SK-N-SH treated with all-trans-retinoic acid at 6 μM for 48 hours (cell line): ENCODE measurements at places on chromosomes 13 and 19.

- ATAC-seq = no peak
Measured at GRCh38 chr19:28494461-28494860, 718.5 kb downstream of the UQCRFS1 start.

DNA sequence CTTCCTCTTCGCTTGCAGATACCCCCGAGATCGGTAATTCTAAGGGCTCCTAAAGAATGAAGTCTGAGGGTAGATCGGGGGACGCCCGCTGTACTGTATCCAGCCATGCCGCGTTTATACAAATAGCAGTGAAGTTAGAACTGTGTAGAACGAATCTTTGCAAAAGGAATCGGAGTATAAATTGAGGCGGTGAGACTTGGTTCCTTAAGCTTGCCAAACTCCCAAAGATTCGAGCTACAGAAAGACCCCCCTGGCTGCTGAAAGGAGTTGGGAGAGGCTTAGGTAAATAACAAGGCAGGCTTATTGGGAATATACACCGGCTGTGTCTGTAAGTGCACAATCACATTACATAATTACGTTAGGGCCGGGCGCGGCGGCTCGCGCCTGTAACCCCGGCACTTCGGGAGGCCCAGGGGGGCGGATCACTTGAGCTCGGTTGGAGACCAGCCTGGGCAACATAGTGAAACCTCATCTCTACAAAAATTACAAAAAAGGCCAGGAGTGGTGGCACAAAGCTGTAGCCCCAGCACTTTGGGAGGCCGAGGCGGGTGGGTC, 12.2 kb downstream of the TMEM160 start:
- peak; percentile 80 for ATAC-seq

DNA sequence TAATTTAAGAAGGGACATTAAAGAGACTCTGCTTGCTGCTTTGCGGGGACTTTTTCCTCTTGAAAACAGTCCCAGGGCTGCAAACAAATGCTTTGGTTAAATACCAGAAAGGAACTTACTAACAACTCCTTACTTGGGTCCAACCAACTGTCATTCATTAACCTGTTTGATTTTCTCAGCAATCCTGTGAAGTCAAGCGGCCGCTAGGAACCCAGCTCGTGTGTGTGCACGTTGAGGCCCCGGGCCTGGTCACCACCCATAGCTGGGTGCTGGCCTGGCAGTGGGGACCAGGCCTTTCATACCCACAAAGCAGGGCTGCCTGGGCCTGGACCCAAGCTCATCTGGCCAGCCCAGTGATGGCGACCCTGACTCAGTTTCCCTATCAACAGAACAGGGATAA, 50.7 kb downstream of the C1QTNF9 start:
- ATAC-seq = no peak

GRCh38 chr13:27298849-27299248, 28.2 kb downstream of the RASL11A start:
- no peak for ATAC-seq

DNA sequence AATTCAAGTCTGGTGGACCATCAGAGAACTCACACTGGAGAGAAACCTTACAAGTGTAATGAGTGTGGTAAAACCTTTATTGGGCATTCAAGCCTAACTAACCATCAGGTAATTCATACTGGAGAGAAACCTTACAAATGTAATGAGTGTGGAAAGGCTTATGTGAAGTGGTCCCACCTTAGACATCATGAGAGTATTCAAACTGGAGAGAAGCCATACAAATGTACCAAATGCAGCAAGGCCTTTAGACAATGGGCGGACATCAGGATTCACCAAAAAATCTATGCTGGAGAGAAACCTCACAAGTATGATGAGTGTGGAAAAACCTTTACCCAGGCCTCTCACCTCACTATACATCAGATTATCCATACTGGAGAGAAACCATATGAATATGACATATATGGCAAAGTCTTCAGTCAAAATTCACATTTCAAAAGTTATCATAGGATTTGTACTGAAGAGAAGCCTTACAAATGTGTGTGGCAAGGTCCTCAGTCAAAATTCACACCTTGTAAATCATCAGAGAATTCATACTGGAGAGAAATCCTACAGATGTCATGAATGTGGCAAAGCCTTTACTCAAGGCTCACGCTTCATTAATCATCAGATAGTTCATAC, 19.7 kb upstream of the ZNF665 start:
- no peak for ATAC-seq

DNA sequence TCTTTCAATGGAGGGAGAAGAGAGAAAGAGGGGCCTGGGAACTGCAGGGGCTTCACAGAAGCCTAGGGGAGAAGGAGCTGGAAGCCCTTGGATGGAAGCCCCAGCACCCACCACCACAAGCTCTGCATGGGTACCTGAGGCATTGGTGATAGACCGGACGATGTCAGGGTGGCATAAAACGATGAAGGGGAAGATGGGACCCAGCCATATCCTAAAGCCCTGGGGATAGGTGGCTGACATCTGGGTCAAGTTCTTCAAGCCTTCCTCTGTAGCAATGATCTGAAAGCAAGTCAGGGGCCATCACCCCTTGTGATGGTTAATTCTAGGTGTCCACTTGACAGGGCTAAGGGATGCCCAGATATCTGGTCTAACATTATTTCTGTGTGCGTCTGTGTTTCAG, 11.2 kb upstream of the OR10H5 start:
- ATAC-seq = no peak

- no peak for ATAC-seq
Measured at GRCh38 chr19:21922276-21922675, 86.3 kb upstream of the ZNF43 start.

- peak; percentile 68; the same call in 2 of the 3 replicates for ATAC-seq
Measured at GRCh38 chr19:16654140-16654539, 5.8 kb downstream of the SMIM7 start.

DNA sequence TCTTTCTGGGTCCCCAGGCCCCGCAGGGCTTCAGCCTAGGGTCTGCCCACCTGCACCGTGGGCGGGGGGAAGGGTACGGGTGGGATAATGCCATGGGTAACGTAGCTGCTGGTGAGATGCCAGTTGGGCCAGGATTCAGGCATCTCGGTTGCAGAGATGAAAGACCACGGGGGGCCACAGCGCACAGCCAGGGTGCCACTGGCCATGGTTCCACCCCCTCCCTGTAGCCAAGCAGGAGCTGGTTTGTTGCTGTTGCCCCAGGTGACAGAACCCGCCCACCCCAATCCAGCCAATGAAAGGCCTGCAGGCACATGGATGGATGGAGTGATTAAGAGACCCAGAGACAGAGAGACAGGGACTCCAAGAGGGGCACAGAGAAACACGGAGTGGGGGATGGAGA, 1.0 kb upstream of the CGB7 start:
- ATAC-seq = no peak; the same call in 2 of the 3 replicates

GRCh38 chr13:35957241-35957731, 173.9 kb downstream of the DCLK1 start:
- ATAC-seq = no peak

GRCh38 chr13:51970349-51970748, 40.9 kb downstream of the ATP7B start:
- ATAC-seq = no peak

GRCh38 chr13:47334173-47334572, 437.3 kb upstream of the HTR2A start:
- ATAC-seq = peak; percentile 71

DNA sequence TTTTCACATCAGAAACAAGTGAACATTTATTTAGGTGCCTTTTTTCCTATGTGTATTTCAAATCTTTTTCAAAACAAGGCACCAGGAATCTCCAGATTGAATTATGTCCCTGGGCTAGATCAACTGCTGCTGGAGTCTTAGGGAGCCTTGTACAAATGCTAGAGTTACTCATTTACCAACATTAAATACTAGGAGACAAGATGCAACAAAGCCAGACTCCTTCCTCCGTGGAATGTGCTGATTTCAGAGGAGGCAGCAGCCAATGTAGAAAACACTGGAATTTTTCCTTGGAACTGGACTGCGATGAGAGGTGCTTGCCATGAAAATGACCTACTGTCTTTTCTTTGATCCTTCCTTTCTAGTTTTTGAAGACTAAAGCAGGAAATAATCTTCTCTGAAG, 1514.7 kb upstream of the MIR17HG start:
- no peak for ATAC-seq

DNA sequence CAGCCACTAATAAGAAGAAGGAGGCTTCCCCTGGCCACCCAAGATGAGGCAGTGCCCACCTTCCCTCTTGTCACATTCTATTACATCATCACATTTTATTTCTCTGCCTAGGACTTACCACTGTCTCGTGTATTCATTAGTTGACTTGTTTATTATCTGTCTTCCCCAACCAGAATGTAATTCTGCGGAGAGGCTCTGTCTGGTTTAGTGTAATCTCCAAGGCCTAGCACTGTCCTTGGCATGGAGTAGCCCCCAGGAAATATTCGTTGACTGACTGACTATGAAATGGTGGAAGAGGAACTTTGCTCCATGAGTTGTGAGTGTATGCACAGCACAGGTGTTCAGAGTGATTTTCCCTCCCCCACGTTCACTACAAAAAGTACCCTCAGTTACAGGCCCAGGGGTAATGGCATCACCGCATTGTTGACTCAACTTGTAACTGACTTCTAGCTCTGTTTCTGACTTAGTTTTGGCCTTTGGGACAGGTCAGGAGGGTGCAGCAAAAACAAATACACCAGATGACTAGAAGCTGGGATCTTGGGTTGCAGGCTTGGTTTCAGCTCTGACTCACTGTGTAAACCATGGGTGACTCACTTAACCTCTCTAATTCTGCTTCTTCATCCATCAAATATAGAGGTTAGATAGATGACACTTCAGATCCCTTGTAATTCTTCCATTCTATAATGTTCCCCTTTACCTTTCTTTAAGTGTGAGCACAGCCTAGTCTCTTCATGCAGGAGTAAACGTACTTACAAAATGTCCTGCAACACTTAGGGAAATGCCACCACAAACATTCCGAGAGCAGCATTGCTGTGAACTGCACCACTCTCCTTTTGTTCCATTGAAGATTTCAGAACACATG, 229.7 kb downstream of the KCNRG start:
- ATAC-seq = peak; percentile 98

DNA sequence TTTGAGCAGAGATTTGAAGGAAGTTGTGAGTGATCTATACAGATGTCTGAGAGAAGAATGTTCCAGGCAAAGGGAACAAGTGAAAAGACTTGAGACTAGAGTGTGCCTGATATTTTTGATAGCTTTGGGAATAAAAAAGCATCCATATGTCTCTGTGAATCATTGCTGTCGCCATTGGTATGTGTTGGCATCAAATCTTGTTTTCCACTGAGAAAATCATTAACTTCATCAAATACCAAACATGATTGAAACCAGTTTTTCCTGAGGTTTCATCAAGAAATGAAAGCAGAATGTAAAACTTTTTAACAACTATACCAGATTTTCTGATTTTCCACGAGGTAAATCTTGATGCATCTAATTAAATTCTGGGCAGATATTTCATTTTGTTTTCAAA, 862.6 kb downstream of the DIAPH3 start:
- ATAC-seq = no peak; the same call in 2 of the 3 replicates

GRCh38 chr19:5081443-5082161, 112.7 kb downstream of the KDM4B start:
- ATAC-seq = no peak

DNA sequence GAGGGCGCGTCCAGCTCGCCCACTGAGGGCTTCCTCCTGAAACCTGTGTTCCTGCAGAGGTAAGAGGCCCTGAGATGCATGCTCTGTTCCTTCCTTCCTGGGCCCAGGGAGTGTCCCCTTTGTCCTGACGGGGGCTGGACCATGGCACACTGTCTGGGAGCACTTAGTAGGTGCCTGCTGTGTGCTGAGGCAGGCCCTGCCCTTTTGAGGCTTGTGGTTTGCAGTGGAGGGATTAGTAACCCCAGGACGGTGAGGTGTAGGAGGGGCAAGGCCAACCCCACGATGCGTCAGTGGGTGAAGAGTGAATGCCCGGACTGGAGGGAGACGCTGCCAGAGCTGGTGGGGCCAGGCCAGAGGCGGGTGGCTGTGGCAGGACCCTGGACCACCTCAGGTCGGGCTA, 11.2 kb upstream of the F2RL3 start:
- no peak for ATAC-seq

DNA sequence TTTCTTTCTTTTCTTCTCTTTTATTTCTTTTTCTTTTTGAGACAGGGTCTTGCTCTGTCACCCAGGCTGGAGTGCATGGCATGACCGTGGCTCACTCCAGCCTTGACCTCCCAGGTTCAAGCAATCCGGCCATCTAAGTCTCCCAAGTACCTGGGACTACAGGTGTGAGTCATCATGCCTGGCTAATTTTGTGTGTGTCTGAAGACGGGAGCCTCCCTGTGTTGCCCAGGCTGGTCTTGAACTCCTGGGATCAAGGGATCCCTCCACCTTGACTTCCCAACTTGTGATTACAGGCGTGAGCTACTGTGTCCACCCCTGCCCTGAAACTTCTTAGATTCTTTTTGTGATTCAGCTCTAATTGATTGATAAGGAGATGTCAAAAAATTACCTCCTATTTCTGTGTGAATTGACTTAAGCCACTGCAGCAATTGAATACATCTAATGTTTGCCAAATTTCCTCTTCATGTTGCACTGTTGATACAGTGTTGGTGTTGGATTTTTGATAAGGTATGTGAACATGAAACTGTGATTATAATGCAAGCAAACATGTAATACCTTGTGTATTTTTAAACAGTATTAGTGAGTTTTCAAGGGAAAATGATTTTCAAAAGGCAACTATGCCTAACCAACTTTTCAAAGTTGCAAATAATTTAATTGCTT, 22.6 kb downstream of the KLF5 start:
- ATAC-seq = no peak

GRCh38 chr19:46913198-46913851, 52.5 kb downstream of the ARHGAP35 start:
- peak; percentile 55 for ATAC-seq

DNA sequence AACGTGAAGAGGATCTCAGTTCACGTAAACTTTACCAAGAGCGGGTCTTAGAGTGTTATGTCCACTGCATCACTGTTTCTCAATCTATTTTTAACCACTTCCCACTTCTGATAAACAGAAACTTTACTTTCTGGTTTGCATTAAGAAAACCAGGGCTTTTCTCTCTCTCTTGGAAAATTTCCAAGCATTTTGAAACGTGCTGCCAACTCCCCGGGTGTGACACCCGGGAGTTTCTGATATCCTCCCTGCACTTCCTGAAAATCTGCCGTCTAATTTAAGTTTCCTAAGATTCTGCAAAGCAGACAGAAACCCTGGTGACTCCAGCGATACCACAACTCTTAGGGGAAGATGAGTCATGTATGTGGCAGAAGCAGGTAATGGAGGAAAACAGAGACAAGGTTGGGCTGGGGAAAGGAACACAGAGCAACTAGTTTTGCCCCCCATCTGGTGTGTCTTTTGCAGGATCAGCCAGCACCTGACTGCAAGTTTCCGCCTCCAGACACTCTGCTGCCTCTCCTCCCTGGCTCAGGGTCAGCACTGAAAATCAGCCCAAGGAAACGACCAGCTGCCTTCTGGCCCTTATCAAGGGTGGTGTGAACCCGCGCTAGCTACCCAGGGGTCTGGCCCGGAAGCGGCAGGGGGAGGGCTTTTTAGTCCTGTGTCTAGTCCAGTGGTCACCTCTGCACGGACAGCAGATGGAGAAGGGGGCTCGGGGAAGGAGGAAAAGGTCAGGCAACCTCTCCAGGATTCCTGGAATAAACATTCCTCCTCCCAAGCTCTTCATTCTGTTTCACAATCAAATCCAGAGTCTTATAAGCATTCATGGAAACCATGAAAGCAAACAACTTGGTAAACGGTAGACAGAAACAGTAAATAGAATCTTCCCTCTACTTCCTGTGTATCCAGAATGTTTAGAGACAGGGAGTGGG, 11.3 kb upstream of the FFAR2 start:
- ATAC-seq = no peak; the same call in 2 of the 3 replicates

GRCh38 chr13:105165449-105166125, 1369.9 kb downstream of the EFNB2 start:
- no peak for ATAC-seq

- ATAC-seq = no peak
Measured at GRCh38 chr19:30870876-30871275, 478.4 kb downstream of the TSHZ3 start.

GRCh38 chr13:106797081-106797640, 229.2 kb upstream of the ARGLU1 start:
- ATAC-seq = no peak
